ENCODE measurements at places on chromosomes 5 and 9.

- no peak for DNase-seq
Measured at GRCh38 chr5:5787373-5787772, 364.9 kb downstream of the ICE1 start.

- no peak for DNase-seq
Measured at GRCh38 chr5:93294199-93294598, 286.8 kb downstream of the NR2F1-AS1 start.

DNA sequence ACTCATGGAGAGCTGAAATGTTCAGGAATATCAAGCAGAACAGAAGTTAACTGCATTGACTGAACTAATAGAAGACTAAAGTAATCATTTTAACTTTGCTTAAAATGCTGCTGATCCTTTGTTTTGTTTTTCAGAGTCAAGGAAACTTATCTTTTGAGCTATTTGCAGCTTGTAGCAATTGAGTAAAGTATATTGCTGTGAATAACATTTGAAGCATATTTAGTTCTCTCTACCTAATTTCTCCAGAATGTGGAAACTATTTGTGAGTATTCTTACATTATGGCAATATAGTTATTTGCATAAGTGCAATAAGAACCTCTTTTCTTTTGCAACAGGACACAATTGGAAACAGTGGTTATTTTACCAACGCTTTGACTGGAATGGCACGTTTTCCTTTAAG, 5.3 kb upstream of the SOX30 start:
- no peak for DNase-seq

DNA sequence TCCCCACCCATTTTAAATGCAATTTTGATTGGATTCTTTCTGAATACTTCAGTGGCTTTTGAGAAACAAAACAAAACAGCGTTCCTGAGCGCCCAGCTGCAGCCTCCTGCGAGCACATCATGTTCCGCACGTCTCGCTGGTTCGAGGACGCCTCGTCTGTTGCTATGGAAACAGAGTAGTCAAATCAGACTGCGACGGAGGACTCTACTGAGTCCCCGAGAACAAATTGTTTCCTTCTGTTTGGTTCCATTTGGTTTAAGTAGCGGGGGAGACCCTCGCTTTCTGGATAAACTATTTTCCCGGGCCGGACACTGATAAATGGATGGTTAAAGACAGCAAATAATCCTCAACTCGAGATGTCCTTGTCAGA, 69.0 kb downstream of the SLC28A3 start:
- no peak for DNase-seq

GRCh38 chr9:126228111-126228780, 98.4 kb upstream of the MVB12B start:
- DNase-seq: no peak

DNA sequence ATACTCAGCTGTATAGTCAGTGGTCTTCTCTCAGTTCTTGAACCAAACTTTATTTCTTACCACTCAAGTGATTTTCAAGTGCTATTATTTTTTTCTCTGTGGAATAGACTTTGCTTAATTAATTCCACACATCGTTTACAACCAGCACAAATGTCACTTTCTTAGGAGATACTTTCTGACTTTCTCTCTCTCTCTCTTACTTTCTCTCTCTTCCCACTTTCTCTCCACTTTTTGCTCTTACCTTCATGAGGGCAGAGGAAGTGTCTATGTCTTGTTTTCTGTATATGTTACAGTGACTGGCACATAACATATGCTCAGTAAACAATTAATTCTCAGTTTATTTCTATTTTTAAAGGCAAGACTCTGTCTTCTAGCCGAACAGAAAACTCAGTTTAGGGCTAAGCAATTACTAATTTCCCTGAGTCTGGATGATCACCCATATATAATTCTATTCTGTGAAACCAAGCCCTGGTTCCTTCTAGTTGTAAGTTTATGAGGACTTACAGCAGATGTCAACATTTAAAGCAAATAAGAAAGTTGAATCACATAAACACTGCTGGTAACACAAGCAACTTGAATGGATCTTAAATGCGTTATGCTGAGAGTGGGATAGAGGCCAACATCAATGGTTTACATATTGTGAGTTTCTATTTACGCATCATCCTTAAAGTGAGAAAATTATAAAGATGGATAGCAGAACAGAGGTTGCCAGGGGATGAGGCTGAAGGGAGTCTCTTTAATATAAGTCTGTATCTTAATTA, 791.4 kb downstream of the MTRR start:
- DNase-seq: no peak

GRCh38 chr9:127014216-127014909, 99.8 kb downstream of the RALGPS1 start:
- no peak for DNase-seq

DNA sequence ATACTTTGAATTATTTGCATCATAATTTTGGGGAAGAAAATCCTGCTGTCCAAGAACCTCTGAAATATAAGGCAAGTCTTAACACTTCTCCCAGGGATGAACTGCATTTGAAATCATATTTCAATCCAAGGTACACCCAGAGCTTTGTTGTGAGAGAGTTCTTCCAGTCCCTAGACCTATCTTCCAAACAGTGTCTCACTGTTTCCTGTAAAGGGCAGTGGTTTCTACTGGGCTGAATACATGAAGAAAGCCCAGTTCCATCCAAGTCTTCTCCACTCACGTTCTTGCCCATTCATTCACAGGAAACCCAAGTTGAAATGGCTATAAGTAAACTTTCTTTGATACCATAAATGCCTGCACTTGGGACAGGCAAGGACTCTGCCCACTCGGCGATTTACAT, 108.3 kb upstream of the LHFPL2 start:
- DNase-seq: no peak

- no peak for DNase-seq
Measured at GRCh38 chr9:92190536-92190790, 75.2 kb upstream of the SPTLC1 start.

GRCh38 chr5:139954462-139954861, 88.6 kb downstream of the NRG2 start:
- DNase-seq: no peak

GRCh38 chr5:31867219-31867618, 228.3 kb downstream of the PDZD2 start:
- no peak for DNase-seq

GRCh38 chr5:179772351-179772750, 21.4 kb upstream of the LTC4S start:
- DNase-seq: no peak

GRCh38 chr9:98880311-98881015, 63.2 kb upstream of the COL15A1 start:
- no peak for DNase-seq

GRCh38 chr9:136624184-136624951, 38.3 kb upstream of the EGFL7 start:
- DNase-seq: no peak

DNA sequence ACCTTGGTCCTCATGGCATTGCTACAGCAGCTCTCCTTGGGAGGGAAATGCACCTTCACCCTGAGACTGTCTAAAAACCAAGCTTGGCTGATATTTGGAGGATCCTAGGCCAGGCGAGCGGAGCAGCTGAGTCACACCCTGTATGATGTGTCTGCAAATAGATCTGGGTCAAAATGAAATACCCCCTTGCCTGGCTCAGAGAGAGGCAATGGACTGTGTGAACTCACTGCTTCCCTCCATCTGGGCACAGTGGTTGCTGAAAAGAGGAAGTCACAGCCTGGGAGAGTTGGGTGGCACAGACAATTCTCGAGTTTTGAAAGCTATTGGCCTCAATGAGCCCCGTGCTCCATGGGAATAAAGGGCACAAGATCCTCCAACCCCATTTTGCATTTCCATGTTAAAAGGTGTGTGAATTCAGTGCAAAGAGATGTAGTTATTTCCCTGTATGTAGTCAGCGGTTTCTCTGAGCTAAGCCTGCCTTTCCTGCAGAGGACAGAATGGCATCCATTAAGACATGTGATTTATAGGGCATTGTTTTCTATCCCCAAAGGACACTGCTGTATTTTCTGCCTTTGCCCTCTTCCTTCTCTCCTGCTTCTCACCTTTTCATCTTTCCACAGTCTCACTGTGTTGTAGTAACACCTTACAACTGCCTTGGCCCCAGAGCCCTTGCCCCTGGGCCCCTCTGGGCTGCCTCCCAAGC, 177.2 kb downstream of the GADD45G start:
- DNase-seq: no peak

- DNase-seq: no peak
Measured at GRCh38 chr5:169796731-169797130, 159.7 kb downstream of the DOCK2 start.

- no peak for DNase-seq
Measured at GRCh38 chr5:164119806-164120447, 614.5 kb downstream of the MAT2B start.

GRCh38 chr9:111023128-111023527, 15.1 kb downstream of the LPAR1 start:
- DNase-seq: no peak

- DNase-seq: no peak
Measured at GRCh38 chr5:145429170-145429569, 406.0 kb downstream of the PRELID2 start.

DNA sequence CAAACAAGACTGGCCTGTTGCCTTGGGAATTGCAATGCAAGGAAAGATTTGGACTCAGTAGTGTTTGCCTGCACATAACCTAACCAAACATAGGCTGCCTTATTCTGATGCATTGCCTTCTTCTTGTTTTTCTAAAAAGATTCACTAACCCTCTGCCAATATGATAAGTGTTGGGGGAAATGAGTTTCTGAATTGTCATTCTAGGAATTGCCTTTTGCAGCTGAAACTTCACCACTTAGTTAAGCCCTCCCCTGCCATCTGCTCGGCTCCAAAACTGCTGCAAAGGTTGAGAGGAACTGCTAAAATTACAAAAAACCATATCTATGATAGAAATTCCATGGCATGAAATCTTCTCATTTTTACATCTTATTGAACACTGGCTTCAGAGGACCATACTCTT, 41.6 kb upstream of the SPATA31D4 start:
- DNase-seq: no peak

DNA sequence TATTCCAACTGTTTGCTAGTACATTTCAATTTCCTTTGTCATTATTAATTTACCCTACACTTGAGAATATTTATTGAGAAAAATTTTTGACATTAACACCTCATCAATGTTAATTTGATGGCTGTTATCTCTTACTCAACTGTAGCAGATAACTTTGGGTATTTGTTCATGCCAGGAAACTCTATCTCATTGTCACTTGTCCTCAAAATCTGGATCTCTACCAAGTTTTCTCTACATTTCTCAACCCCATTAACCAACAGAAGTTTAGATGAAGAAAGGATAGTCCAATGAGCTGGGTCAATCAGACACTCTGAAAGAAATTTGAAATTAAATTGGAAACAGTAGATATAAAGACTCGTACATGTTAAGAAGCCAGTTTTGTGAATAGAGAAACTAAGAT, 395.3 kb downstream of the TUSC1 start:
- DNase-seq: no peak

DNA sequence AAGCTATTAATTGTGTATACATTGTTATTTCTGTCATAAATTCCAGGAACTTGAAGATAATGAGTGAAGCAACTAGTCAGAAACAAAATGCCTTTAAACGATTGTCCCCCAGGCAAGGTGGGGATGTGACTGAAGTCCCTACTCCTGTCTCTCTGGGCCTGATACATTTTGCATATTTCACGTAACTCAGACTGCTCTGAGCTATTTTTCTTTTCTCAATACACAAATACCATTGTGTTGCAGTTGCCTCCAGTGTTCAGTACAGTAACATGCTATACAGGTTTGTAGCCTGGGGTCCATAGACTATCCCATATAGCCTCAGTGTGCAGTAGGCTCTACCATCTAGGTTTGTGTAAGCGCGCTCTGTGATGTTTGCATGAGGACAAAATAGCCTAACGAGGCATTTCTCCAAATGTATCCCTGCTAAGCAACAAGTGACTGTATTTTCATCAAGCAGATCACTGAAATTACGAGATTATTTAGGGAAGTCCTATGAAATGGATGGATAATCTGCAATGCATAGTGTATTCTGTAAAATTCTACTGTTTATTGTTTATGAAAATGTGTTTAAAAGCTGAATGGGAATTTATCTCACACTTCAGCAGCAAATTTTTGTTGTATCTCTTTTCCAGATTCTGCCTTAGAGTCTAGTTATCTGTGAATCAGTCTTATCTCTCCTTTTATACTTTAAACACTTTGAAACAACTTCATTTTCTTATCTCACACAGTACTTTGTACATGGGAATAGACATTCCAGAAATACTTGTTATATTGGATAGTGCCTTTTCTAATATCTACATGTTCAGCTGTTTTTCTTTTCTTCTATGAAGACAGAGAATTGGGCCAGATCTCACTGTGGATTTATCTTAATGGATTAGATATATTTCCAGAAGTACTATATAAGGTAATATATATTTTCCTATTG, 150.5 kb downstream of the CD180 start:
- no peak for DNase-seq

DNA sequence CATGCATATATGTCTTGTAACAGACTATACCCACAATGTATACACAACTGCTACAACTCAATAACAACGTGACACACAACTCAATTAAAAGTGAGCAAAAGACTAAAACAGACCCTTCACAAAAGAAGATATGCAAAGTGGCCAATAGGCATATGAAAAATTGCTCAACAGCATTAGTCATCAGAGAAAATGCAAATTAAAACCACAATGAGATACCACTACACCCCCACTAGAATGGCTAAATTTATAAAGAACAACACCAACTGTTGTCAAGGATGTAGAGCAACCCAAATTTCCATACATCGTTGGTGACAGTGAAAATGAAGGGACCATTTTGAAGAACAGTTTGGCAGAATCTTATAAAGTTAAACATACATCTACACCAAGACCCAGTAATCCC, 38.9 kb downstream of the GABRB2 start:
- DNase-seq: no peak

DNA sequence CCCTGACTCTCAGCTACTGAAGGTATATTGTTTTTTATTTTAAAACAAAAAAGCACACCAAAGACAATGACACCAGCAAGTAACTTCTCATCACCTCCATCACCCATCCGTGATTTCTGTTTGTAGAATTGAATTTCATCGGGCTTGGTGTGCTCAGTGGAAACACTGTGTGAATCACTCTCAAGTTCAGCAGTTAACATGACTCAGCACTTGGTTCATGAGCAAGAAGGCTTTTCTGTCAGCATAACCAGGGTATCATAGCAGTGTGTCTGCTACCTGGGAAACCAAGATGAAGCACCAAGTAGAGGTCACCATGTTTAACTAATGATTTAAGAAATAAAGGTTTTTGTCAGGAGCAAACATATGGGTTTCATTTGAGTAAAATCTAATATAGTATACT, 123.7 kb downstream of the INSYN2B start:
- no peak for DNase-seq

DNA sequence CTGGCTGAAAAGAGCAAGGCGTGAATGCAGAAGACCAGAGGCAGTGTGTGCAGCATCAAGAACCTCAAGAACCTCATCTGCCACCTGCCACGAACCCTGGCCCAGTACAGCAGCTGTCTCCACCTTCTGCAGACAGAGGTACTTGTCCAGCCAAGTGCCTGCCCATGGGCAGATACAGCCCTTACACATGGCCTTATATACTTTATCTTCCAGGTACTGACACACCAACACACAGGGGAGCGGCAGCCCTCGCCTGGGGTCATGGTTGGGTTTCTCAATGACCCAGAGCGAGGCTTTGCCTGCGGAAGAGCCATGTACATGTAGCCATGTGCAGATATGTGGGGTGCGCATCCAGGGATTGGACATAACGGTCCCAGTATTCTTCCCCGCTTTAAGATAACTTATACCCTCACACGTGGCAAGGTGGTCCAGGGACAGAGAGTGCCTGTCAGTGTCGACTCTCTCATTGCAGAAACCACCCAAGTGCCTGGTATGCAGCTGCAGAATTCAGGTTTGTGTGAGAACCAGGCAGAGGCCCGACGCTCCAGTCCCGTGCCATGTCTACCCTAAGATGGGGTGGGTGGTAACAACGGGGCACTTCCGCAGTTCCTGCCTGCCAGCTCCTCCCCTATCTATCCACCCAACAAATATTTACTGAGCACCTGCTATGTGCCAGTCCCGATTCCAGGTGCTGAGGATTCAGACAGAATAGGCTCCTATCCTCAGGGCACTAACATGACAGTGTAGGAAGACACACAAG, 206.9 kb downstream of the FSTL4 start:
- no peak for DNase-seq

Data from activated T-helper 1 cell treated with anti-CD3 and anti-CD28 coated beads, Interleukin-2, amount 50 U/mL, for 16 hours (primary cell).